ENCODE measurements at places on chromosomes 7 and 10.

- DNase-seq, result no peak
Observed at GRCh38 chr10:12634621-12634931, 285.2 kb downstream of the CAMK1D start.

DNA sequence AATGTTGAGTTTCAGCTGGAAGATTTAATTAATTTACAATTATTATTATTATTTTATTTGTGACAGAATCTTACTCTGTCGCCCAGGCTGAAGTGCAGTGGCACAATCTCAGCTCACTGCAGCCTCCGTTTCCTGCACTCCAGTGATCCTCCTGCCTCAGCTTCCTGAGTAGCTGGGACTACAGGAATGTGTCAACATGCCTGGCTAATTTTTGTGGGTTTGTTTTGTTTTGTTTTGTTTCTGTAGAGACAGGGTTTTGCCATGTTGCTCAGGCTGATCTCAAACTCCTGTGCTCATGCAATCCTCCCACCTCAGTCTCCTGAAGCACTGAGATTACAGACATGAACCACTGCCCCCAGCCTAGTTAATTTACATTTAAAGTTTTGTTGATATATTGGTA lies 93.8 kb upstream of the MEOX2 start:
- DNase-seq, result no peak

DNA sequence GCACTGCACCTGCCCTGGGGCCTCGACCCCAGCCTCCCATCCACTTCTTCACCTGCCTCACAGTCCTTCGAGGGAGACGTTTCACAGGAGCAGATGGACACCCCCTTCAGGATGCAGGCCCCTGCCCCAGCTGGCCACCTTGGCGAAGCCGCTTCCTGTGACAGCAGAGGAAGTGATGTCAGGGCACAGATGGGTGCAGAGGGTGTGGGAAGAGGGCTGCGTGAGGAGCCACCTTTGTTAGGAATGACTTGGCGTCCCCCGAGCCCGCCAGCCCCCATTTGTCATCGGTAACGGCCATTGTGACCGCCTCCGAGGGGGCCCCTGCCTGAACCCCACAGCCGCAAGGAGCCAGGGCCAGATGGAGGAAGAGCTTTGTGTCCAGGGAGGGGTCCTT lies 47.4 kb upstream of the SLC29A3 start:
- no peak for DNase-seq

DNA sequence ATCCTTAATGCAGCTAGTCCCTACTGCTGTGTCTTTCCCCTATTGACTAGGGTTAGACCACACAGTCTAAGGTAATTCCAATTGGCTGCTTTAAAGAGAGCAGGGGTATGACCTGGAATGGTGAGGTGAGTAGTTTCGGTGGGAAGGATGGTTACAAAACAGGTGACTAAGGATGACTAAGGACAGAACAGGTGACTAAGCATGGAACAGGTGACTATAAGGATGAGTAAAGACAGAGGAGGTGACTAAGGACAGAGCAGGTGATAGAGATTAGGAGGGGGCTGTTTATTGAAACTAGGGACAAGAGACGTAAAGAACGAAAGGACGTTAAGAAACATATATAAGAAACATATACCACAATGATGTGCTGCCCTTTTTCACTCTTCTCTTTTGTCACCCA lies 145.1 kb upstream of the TMEM106B start:
- DNase-seq, result no peak

DNA sequence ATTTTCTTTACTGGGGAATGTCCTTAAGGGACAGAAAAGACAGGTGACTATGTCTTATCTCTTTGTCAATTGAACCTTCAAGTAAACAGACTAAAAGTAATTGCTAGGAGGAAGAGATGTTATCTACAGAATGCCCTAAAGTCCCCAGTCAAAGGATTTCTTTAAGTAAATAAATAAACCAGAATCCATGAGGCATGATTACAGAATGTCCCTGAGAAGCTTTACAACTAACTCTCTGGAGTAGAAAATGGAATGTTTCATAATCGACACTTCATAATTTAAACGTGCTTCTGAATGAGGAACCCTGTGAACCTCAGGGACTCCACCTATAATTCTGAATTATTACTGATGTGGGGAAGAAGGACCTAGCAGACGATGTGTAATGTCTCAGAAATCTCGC lies 187.9 kb upstream of the IMMP2L start:
- DNase-seq, result no peak

DNA sequence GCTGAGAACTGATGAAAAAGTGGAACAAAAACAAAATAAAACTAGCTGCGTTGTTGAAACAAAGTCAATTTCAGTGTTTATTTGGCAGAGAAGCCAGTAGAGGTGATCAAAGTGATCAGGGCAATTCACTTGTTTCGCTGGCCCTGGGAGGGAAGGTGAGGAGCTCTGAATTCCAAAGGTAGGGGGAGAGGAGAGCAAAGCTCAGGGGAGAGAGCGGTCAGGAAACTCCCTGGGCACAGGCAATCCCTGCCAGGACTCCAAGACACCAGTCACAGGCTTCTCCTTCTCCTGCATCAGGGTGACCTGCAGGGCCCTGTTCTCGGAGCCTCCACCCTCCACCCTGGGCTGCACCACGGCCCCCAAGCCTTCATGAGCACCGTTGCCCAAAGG lies 6.8 kb upstream of the KIAA1217 start:
- DNase-seq, result no peak

- DNase-seq, result no peak
Observed at GRCh38 chr10:69801094-69801433, 642 bp upstream of the COL13A1 start.

DNA sequence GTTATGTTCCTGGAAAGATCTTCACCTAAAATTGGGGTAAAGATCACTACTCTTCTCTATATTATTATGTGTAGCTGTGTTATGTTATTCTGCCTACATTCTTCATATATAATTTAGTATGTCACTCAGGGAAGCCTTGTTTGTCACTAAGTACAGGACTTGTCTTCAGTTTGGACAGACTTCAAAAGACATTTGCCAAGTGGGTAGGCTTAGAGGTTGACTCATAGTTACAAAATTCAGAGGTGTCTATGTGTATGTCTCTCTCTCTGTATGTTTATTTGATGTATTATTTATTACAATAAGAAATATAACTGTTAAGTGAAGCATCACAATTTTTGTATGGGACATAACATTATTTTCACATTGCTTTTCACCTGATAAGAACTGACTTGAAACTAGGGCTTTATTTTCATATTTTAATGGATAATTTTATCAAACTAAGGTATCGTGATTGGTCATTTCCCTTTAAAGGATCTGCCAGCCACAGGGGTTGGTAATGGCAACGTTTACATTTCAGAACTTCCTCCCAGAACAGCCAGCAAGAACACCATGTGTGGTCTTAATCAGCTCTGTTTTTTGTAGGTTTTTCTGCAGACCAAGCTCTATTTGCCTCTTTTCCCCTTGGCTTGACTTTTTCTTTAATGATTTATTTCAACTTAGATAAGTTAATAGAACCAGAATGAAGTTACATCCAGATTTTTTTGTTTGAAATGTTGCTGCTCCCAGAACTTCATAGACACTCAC lies 262.1 kb upstream of the CACNA2D1 start:
- no peak for DNase-seq

- no peak for DNase-seq
Observed at GRCh38 chr10:49135575-49136313, 1.9 kb upstream of the FAM170B start.

DNA sequence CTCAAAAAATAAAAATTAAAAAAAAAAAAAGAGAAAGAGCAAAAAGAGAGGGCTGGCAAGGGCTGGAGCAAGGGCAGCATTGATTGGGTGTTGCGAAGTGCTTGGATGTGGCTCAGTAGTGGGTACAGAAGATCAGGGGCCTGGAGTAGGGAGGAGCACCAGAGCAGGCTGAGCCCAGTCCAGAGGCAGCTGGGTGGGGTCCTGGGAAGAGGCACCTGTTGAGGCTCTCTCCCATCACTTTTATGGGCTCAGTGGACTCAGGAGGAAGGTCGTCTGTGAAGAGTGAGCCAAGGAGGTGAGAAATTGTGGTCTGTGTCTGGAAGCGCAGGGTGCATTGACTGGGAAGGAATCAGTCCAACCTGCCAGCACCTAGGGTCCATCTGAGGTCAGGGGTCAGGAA lies 11.8 kb upstream of the ZMIZ2 start:
- no peak for DNase-seq

DNA sequence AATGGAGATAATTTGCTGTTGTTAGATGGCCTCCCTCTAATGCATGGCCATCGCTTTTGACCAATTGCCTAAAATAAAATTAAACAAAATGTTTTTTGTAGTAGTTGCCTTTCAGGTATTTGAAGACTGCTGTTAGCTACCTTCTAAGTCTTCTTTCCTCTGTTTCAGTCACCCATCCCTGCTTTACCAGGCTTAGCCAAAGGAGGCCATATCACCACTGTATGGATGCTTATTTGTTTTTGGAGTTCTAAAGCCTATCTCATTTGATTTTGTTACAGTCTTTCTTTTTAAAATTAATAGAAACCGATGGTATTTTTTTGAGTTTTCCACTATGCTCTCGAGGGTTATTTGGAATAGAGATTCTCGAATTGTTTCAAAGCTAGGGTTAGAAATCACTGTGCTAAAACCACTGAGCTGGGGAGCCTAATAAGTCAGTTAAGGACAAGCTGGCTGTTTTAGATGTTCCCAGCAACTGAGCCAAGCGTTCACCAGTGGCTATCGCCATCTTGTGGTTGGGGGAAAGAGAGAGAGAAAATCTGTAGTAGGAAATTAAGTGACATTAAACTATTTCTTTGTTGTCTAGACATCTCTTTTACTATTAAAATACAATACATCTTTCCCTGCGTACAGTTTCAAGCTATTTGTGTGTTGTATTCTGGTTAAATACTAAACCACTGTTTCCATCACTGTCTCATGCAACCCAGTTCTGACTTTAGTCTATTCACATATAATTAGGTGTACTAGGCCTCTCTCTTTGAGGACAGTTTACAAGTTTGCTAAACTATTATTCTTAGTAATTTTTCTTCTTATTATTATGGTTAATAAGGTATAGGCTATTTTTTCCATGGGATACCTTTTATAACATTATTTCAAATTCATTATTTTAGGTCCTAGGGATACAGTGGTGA lies 52.2 kb downstream of the GPR158 start:
- peak; percentile 93 for DNase-seq

Data from pons (tissue), 1 donor.